ENCODE measurements at places on chromosomes 11 and 22. TPM values are rescaled to one million over a fixed set of nuclear protein-coding genes. Genes with fewer than 3 reads are reported as not detected.
A peak's percentile ranks its signal among the peaks of the same experiment; 100 is the strongest.

DNA sequence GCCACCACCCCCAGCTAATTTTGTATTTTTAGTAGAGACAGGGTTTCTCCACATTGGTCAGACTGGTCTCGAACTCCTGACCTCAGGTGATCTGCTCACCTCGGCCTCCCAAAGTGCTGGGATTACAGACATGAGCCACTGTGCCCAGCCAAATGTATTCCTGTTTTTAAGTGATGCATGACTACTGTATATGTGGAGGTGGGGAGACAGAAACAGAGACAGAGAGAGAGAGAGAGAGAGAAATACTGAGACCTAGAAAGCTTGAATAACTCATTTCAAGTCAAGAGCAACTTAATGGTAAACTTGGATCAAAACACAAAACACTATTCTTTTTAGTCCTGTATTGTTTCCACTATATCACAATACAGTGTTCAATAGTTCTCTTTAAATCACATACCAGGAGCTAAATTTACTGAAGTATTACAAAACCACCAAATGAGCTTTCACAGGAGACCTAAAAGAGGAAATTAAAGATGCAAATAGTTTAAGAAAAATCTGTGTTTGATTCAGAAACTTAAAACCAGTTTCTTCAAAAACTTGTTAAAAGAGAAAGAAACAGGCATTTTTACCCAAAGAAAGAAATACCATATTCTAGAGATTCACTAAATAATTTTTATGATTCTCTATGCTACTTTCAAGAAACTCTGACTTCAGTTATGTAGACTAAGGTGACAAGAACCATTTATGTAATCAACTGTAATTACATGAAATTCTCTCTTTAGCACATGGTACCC is 188.7 kb downstream of the ETS1 start:
- no peak for DNase-seq

The CASP1 gene
- total RNA-seq = 36.7 TPM

The OLFML1 gene
- 12.9 TPM for total RNA-seq

The OSM gene
- 4.7 TPM for total RNA-seq

DNA sequence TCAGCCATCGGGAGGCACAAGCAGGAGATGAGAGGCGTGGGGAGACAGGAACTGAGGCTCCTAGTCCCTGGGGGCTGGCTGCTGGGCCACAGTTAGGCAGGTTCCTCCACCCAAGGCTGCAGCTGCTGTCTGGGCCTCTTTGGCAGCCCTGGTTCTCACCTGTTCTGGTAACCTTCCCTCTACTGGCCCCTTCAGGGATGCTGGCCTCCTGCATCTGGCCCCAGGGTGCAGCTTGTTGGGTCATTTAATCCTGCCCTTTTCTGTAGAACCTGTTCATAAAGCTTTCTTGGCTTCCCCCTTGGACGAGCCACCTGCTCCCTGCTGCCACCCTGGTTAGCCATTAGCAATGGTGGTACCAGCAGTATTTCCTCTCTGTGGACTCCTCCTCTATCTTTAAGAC is 5.5 kb downstream of the USH1C start:
- no peak for DNase-seq

DNA sequence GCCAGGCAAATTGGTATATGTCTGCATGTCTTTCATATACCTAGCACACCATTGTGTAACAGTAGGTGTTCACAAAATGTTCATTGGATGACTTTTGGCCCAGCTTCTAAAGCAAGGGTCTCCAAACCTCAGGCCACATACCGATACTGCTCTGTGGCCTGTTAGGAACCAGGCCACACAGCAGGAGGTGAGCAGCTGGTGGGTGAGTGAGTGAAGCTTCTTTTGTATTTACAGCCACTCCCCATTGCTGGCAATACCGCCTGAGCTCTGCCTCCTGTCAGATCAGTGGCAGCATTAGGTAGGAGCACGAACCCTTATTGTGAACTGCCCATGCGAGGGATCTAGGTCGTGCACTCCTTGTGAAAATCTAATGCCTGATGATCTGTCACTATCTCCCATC is 836.6 kb downstream of the NTM start:
- no peak for DNase-seq

DNA sequence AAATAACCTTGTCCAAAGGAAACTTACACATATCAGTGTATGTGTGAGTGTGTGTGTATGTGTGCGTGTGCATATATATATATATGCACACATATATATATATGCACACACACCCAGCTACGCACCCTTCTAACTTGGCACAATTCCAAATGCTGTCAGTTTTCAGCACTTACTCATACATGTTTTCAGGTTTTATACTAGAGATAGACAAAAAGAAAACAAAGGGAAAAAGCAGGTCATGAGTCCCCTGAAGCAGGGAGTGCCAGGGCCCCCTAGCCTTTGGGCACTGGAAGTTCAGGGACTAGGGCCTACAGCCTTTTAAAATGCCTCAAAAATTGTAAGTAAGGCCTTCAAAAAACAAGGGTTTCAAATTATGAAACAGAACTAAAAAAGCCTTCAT is 265.4 kb downstream of the CADM1 start:
- no peak for DNase-seq

GRCh38 chr11:64741375-64742086 is 2.4 kb downstream of the RASGRP2 start:
- DNase-seq = no peak

- DNase-seq = no peak
These were observed 27.5 kb upstream of the FLI1 start for GRCh38 chr11:128666397-128666796.

- DNase-seq = peak; percentile 36
These were observed 3.3 kb downstream of the SCGB1D2 start for GRCh38 chr11:62245271-62245753.

DNA sequence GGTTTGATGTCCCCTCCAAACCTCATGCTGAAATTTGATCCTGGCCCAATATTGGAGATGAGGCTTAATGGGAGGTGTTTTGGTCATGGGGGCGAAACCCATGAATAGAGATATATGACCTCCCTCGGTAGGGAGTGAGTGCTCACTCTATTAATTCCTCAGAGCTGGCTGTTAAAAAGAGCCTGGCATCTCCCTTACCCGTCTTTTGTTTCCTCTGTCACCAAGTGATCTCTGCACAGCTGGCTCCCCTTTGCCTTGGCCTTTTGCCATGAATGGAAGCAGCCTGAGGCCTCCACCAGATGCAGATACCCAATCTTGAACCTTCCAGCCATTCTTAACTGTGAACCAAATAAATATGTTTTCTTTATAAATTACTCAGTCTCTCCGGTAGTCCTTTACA is 4.5 kb upstream of the CCDC81 start:
- no peak for DNase-seq

The SMIM38 gene
- 0.40 TPM for total RNA-seq

The TNKS1BP1 gene
- 226 TPM for total RNA-seq

The OTOG gene
- total RNA-seq = 0.12 TPM

- no peak for DNase-seq
These were observed 310.7 kb upstream of the CNTN5 start for GRCh38 chr11:98710026-98710425.

GRCh38 chr11:12356944-12357655 is 20.3 kb upstream of the PARVA start:
- DNase-seq = no peak

DNA sequence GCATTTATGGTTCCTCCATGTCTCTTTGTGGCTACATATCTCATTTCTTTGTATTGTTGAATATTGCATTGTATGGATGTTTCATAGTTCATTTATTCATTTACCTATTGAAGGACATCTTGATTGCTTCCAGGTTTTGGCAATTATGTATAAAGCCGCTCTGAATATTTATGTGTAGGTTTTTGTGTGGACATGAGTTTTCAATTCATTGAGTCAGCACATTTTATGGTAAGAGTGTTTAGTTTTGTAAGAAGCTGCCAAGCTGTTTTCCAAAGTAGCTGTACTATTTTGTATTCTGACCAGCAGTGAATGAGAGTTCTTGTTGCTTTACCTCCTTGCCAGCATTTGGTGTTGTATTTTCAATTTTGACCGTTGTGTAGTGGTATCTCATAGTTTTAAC is 39.2 kb downstream of the KDM2A start:
- no peak for DNase-seq

The SEC14L6 gene
- 6.0 TPM for total RNA-seq

The XKR3 gene
- not detected for total RNA-seq

DNA sequence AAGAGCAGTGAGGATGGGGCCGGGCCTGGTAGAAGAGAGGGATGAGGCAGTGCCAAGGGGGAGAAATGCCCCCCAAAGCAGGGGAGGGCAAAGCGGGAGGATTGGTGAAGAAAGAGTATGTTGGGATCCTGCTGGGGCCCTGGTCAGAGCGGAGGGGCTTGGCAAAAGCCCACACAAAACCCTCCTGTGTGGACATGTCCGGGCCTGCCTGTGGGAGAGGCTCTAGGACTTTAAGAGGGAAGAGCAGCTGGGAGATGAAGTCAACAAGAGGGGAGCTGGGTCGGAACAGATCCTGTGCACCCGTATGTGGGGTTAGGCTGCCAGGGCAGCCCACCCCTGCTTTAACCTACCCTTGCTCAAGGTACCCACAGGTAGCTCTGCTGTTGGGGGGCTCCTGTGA is 25.8 kb downstream of the ART5 start:
- DNase-seq = no peak

DNA sequence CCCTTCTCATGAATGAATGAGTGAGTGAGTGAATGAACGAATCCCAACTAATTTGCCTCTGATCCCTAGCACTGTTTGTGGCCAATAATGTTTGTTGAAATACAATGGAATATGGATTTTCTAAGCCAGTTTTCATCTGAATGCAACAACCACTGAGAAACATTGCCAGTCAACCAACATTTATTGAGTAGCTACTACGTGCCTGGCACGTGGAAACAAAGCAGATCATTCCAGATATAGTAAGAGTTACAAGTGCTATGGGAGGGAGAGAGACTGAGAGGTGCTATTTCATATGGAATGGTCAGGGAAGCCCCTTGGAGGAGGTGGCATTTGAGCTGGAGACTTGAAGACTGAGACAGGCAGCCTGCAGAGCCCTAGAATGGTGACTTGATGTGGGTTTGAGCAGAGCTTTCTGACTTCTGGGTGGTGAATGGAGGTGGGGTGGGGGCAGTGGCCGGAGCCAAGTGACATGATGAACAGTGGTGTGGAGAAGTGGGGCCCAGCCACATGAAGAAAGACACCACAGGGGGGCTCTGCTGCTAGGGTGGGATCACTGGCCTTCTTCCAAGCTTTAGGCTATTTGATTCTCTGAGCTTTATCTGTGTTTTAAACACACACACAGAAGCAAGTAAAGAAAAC is 35.1 kb upstream of the SMTN start:
- DNase-seq = no peak

DNA sequence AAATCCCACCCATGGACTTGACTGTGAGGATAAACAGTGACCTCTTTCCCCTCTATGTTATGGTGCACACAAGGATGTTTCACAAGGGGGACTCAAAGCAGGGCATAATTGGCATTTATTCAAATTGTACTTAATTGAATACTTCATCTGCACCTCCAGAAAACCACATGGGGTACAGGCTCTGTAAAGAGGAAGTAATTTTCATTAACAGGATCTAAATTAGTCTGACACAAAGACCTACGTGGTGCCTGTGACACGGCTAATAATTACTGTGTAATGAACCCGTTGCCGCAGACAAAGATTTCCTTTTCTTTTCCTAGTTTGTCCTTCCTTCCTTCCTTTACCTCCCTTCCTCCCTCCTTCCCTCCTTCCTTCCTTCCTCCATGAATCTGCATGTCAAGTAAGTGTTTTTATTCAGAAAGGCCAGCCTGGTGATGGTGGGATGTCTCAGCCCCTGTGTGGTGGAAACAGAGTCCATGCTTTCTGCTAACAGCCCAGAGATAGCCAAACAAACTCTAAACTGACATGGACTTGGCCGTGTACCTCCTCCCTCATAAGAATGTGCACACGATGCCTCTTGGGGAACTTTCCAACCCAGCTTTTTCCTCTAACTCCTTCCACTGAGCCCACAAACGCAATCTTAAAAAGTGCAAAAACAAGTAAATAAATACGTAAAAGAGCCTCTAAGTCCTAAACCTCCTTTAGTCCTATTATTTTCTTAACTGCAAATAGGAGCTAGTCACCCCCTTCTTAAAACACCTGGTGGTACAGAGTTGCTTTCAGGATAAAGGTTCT is 118.8 kb downstream of the INSC start:
- DNase-seq = no peak

The PLAAT4 gene
- total RNA-seq = 87.0 TPM

The ZNHIT2 gene
- total RNA-seq = 15.1 TPM

DNA sequence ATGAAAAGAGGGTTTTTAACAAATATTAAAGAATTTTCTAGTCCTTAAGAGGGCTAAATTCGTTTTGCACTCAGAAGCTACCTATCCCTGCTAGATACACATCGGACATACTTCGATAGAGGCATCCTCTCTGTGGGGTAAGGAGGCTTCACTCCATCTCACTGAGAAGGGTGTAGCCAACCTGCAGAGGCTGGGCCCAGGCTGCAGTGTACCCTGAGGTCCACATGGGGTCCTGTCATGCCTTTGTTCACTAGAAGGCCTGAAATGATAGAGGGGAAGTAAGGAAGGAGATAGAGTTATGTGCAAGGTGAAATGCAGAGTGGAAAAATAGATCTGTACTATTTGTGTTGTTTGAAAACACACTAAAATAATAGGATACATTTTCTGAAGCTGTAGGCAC is 45.6 kb downstream of the IGSF9B start:
- no peak for DNase-seq

GRCh38 chr11:65501186-65501471 is 2.3 kb downstream of the MALAT1 start:
- DNase-seq = no peak

The INSC gene
- 1.2 TPM for total RNA-seq

DNA sequence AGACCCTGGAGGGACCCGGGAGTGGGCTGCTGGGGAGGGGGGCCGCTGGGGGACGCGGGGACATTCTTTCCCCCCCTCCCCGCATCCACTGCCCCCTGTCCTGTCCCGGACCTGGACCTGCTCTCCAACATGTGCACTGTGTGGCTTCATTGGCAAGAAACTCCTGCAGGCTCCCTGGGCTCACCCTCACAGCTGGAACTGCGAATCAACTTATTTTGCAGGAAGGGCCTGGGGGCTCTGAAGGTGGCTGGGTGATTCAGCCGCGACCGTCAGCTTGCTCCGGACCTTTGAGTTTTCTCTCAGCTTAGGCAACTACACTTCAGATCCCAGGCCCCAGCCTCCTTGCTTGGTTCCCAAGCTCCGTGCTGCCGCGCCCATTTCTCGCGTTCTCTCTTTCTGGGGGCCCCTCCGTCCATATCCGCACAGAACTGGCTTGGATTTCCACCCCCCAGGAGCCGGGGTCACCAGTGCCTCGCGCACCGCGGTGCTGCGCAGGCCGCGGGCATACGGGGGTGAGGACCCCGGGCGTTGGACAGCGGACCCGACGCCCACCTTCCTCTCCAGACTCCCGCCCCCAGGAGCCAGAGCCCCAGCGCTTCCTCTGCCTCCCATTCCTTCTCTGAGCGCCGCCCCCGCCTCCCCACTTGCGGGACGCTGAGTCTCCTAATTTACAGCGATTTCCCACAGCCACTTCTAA is 471 bp upstream of the AHNAK start:
- no peak for DNase-seq

The CDC45 gene
- 1.6 TPM for total RNA-seq

DNA sequence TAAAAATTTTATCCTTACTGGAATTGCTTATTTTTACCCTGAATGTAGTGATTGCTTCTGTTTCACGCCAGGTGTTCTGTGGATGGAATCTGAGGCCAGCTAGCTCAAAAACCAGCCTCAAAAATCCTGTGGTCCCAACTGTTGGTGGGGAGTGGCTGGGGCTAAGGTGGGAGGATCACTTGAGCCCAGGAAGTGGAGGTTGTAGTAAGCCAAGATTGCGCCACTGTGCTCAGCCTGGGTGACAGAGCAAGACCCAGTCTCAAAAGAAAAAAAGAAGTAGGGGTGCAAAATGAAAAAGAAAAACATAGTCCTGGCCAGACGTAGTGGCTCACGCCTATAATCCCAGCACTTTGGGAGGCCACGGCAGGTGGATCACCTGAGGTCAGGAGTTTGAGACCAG is 27.0 kb upstream of the SLC5A1 start:
- DNase-seq = no peak

The SCGB2A2 gene
- not detected for total RNA-seq

All from mucosa of gallbladder (tissue), 1 donor.